ENCODE measurements at places on chromosomes 4 and X. TPM values are rescaled to one million over a fixed set of nuclear protein-coding genes. Genes with fewer than 3 reads are reported as not detected.

- DNase-seq: no peak
These were observed 528.9 kb upstream of the ARX start for GRCh38 chrX:25544641-25545040.

- no peak for DNase-seq
These were observed 252.6 kb downstream of the NDST4 start for GRCh38 chr4:114860786-114861185.

DNA sequence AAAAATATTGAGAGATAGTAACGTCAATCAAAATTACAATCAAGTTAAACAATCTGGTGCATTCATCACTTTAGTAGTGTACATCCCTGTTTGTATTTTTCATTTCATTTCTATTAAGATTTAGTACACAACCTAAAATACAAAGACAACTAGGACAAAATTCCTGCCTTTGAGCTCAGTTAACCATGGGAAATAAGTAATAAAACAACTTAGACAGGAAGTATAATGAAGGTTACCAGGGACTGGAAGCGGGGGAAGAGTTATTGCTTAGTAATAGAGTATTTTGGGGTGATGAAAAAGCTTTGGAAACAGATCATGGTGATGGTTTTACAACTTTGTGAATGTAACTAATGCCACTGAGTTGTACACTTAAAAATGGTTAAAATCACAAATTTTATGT, 25.6 kb upstream of the ATXN3L start:
- no peak for DNase-seq

- DNase-seq: no peak
These were observed 403.6 kb upstream of the ANXA10 start for GRCh38 chr4:167688660-167689142.

DNA sequence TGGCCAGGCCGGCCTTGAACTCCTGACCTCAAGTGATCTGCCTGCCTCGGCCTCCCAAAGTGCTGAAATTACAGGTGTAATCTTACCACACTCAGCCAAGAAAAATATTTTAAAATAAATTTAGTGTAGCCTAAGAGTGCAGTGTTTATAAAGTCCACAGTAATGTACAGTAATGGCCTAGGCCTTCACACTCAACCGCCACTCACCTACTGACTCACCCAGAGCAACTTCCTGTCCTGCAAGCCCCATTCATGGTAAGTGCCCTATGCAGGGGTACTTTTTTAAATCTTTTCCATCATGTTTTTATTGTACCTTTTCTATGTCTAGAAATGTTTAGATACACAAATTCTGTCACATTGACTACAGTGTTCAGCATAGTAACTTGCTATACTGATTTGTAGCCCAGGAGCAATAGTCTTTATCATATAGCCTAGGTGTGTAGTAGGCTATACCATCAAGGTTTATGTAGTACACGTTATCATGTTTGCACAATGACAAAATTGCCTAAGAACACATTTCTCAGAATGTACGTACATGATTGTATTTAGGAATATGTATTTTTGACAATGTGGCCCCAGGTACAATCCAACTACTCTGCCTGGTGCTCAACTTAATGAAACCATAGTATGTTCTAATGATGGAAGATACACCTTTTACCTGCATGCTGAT, 455.2 kb downstream of the PCDH7 start:
- no peak for DNase-seq

DNA sequence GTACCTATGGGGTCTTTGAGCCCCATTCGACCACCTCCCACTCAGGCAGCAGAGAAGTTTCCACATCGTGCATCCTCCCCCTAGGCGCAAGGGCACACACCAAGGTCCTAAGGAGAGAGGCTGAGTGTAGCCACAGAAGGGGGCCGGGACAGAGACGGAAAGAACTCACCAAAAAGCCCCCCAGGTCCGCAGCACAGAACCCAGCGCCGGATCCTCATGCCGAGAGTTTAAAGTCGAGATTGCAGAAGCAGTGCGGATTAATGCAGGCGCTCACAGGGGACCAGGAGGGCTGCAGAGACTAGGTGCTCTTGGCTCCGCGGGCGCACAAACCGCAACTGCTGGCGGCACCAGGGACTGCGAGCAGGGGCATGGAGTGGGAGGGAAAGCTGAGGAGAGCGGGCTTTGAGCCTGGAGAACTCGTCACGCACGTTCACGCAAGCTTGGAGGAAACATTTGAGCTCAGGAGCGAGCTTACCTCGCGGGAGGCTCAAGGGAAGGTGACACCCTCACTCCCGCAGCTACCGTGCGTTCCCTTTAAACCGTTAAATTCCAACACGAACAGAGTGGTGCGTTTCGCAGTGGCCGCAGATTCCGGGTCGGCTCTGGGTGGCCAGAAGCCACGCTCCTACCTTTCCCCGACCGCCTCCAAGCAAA, 8.5 kb downstream of the NKX3-2 start:
- no peak for DNase-seq

FGFR3 gene
- total RNA-seq: 8.2 TPM

POU4F2 gene
- not detected for total RNA-seq

Data from Panc1 (cell line).